ENCODE measurements at places on chromosomes 12 and 14. TPM values are rescaled to one million over a fixed set of nuclear protein-coding genes. Genes with fewer than 3 reads are reported as not detected.
A peak's percentile ranks its signal among the peaks of the same experiment; 100 is the strongest.

Gene IGF1
- total RNA-seq = not detected

- DNase-seq = no peak
Observed at GRCh38 chr14:31745741-31746140, 184.5 kb downstream of the NUBPL start.

- no peak for DNase-seq
Observed at GRCh38 chr12:47223031-47223847, 143.5 kb upstream of the AMIGO2 start.

DNA sequence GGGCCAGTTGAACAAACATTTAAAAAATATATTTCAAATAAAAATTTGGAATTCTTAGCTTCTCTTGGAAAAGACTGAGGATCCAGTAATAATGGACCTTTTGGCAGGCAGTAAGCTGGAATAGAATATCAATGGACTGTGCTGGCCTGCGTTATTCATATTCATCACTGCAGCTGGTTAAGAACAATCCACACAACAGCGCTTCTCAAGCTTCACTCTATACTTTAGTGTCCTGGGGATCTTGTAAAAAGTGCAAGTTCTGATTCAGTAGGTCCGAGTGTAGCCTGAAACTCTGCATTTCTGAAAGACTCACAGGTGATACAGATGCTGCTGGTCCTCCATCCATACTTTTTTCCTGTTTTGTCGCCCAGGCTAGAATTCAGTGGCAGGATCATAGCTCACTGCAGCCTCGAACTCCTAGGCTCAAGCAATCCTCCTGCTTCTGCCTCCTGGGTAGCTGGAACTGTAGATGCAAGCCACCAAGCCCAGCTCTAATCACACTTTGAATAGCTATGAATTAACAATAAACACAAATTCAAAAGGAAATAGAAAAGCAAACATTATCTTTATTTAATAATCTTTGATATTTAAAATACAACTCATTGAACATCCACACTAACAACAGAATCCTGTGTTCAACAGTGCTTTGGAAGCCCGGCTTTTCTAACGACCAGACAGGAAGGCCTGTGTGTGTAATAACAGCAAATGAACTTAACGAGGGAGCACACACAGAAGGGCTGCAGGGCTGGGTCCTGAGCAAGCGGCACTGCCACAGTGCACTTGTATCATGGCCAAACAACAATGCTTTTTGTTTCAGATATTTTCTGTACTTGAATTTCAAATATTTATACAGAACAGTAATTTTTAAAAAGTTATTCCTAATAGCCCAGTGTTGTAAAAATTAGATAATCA, 18.4 kb upstream of the TRIP11 start:
- no peak for DNase-seq

DNA sequence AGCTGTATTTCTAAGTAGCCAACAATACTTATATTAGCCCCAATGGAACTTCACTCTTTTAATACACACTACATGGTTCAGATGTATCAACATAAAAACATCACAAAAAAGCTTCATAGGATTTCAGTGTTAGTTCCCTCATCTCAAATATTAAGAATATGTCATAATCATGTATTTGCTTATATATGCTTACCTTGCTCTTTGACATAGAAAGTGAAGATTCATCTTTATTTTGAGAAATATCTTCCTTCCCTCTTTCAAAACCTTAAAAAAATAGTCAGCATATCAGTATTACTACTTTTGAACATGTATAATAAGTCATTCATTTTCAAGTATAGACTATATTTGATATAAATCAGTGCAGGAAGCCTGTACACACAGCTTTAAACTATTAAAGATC, 62.2 kb upstream of the BBS10 start:
- no peak for DNase-seq

- no peak for DNase-seq
Observed at GRCh38 chr12:95710386-95710785, 80.2 kb downstream of the NTN4 start.

Gene KRT85
- total RNA-seq = not detected

GRCh38 chr14:23365036-23365731, at the start of gene EFS:
Gene EFS, minus strand, starts transcription at chr14:23365172. Its CDS starts 147 bp downstream, at chr14:23365025.
- no peak for DNase-seq

- no peak for DNase-seq
Observed at GRCh38 chr14:76112889-76113624, 38.7 kb upstream of the GPATCH2L start.

- DNase-seq = no peak
Observed at GRCh38 chr14:106309423-106309822, 783.0 kb downstream of the TMEM121 start.

DNA sequence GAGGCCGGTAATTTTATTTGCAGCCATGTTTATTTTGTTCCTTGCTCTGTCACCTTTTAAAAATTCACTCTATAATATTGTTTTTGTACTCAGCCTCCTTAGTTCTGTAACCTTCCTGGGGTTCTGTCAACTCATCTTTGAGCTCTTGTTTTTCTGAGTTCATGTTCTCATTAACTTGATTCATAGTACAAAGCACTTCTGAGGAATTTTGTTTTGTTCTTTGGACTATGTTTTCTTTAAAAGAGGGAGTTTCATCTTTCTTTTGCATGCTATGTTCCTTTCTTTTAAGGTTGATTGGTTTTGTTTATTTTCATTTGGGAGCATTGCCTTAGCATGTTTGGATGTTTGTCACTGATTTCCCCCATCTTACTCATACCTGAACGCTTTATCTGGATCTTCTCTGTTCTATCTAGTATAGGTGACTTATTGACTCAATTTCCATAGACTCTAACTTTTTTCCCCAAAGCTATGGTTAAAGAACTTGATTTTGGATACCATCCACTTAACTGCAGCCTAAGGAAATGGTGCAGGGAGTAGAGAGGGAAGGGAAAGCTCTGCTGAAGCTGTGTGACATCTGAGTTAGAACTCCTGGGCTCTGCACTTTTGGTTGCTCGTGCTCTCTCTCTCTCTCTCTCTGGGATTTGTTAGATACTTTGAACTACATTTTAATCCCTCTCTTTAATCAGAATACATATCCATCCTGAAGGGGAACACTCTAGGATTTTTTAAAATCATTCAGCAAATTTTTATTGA, 268.5 kb downstream of the PAWR start:
- no peak for DNase-seq

DNA sequence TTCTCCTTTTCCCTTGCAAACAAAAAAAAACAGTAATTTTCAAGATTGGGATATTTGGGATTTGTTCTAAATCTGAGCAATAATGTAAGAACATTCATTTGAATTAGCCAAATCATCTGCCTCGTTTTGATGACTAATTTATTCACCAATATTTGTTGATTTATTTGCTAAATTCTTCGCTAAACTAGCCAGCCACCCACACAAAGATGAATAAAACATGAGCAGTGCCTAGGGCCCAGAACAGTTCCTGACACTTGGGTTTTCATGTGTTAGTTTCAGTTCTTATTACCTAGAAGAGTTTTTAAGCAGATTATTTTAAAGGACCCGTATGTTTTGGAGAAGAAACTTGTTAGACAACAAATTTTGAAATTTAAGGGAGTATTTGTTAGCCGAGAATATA, 1.4 kb downstream of the ETNK1 start:
- peak; percentile 34 for DNase-seq

- peak; percentile 66 for DNase-seq
Observed at GRCh38 chr12:120687578-120688289, 785 bp downstream of the MLEC start.

- DNase-seq = no peak
Observed at GRCh38 chr14:32625211-32625610, 296.1 kb downstream of the AKAP6 start.

Gene CD69
- 97.9 TPM for total RNA-seq

DNA sequence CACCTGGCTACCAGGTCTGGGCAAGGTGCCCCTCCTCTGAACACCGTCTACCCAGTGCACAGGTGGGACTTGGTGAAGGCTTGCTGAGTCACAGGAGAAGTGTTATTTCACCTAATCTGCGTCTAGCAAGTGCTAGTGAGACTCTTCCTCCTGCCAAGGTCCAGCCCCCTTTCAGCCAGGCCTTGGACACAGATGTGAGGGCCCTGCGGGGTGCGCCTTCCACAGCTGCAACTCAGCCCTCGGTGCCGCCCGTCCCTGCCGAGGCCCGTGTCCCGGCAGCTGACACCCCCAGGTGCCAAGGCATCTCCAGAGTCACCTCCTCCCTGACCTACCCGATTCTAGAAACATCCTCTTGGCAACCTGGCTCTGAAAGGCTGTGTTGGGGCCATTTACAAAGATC, 55.1 kb downstream of the PRIMA1 start:
- DNase-seq = no peak

Gene GAPDH
- 9,770 TPM for total RNA-seq

Gene PRR13
- total RNA-seq = 266 TPM

- DNase-seq = peak; percentile 33
Observed at GRCh38 chr14:77554207-77554606, 55.6 kb upstream of the ISM2 start.

Gene STYK1
- total RNA-seq = not detected

Gene SDR9C7
- not detected for total RNA-seq

GRCh38 chr14:30998100-30998706, 27.2 kb upstream of the AP4S1 start:
- DNase-seq = no peak

- DNase-seq = peak; percentile 46
Observed at GRCh38 chr14:99268810-99269707, 2.9 kb downstream of the BCL11B start.

DNA sequence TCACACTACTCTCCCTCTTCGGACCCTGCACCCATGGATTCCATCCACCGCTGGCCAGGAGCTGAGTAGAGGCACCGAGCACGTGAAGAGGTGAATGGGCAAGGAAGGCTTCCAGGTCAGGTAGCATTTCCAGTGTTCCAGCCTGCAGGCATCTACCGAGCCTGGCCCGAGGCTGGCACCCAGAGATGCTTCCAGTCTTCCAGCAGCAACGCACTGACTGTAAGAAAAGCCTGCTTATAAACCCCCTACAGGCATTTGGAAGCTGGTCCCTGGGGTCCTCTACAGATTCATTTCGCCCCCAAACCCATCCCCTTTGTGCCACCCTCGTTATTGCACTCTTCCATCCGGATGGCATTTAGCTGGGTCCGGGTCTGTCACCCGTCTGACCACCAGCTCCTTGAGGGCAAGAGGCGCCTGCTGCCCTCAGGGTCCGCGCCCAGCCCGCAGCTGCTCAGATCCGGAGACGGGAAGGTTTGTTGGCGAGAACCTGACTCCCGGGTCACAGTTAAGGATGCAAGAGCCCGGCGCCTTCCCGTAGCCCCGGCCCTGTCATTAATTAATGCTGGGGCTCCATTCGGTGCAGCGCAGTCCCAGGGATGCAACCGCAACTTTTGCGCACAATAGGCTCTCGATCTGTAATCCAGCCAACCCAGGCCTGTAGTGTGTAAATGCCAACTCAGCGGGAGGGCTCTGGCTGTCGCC, 614 bp upstream of the MARK3 start:
- no peak for DNase-seq

GRCh38 chr12:953776-954175, 4.3 kb upstream of the RAD52 start:
- peak; percentile 44 for DNase-seq

- DNase-seq = no peak
Observed at GRCh38 chr12:63848450-63848849, 4.0 kb downstream of the SRGAP1 start.

DNA sequence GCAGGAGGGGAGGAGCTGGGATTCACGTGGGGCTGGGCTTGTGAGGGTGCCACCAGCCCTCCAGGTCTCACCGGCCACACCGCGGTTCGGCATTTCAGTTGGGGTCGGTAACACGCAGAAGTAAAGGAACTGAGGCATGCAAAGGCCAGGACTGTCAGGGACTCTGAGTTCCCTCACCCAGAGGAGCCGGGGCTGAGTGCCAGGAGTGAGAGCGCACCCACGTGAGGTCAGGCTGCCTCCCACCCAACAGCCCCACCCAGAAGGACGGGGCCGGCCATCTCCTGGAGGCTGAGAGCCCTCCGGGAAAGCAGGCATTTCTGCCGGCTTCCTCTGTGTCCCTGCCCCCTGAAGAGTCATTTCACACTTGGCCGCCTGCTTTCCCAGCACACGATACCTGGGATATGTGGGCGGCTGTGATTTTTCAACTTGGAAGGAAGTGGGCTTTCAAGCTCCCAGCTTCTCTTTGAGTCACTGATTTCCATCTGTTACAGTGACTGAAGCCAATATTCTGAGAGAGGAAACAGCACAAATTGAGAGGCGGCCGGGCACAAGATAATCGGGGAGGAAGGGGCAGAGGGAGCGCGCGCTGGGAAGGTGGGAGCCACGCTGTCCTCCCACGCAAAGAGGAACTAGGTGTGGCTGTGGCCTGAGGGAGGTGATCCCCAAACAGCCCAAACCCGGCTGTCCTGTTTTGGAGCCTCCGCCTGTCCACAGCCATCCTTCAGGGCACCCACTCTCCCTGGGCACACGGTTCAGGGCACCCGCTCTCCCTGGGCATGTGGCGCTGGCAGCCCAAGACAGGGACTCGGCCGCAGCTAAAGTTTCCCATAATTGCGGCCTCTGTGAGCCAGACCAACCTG, 19.0 kb downstream of the GALNT9 start:
- DNase-seq = no peak

Gene ARHGEF40
- 0.09 TPM for total RNA-seq

DNA sequence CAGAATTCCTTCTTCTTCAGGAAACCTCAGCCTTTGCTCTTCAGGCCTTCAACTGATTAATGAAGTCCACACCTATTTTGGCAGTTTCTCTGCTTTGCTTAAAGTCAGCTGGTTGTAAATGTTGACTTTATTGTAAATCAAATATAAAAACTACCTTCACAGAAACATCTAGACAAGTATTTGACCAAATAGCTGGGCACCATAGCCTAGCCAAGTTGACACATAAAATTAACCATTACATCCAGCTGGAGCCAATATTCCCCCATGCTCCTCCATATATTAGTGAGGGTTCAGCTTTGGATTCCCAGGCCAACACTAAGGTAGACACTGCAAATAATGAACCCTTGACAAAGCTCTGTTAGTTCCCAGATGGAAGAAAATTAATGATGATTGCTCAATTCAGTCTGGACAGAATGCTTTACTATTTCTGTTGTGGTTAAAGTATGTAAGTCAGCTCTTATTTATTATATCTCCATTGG, 125.5 kb downstream of the ZFP36L1 start:
- DNase-seq = no peak

DNA sequence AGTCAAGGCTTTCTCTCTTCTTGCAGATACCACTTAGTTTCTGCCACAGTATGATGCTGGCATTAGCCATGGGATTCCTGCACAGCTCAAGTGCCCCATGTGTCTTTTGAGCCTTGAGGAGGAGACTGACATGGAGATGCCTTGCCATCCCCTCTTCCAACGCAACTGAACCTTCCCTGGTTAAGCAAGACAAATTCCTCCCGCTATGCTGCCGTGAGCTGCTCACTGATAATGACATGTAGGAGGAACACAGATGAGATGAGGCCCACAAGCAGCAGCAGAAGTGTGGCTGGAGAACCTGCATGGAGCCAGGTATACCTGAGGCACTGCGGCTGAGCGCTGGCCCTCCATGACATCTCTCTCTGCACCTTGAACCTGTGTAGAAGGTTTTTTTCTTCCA, 15.4 kb upstream of the PPP1R1A start:
- DNase-seq = no peak

GRCh38 chr12:77433799-77434198, 368.4 kb upstream of the E2F7 start:
- no peak for DNase-seq

DNA sequence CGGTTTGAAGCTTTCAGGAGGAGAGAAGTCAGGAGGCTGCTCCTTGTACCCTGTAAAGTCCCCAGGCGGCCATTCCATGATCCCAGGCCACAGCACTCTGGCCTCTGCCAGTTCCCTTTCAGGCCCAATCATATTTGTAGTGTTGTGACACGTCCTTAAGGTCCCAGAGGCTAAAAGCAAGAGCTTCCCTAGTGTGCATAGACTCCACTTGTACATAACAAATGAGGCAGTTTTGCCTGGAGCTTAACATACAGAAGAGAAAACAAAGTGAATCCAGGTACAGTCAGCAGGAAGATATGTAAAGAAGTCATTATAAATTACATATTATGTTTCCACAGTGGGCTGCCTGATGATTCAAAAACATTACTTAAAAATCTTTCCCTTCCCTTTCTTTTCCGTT, 81.1 kb upstream of the RPH3A start:
- DNase-seq = no peak

Data from activated CD4-positive, alpha-beta T cell treated with anti-CD3 and anti-CD28 coated beads for 36 hours (primary cell).